ENCODE measurements at places on chromosomes 2 and 18.

GRCh38 chr2:184875212-184875611 lies 276.9 kb downstream of the ZNF804A start:
- DNase-seq: no peak

- no peak for DNase-seq
Measured at GRCh38 chr18:54531402-54532065, 59.5 kb upstream of the DYNAP start.

DNA sequence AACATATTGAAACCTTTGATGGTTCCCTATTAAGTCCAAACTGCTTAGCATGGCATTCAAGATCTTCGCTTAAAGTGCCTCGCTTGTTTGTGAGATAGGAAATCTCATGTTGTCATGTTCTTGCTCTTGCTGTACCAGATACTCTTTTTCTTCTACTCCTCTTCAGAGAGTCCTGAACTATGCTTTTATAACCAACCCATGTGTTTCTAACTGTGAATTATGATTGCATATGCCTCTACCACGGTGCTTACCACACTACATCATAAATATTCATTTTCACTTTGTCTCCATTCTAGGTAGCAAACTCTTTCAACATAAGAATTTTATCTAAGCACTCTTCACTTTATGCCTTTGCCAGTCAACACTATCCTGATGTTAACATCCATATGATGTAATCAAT lies 23.6 kb downstream of the STAT4 start:
- DNase-seq: no peak

DNA sequence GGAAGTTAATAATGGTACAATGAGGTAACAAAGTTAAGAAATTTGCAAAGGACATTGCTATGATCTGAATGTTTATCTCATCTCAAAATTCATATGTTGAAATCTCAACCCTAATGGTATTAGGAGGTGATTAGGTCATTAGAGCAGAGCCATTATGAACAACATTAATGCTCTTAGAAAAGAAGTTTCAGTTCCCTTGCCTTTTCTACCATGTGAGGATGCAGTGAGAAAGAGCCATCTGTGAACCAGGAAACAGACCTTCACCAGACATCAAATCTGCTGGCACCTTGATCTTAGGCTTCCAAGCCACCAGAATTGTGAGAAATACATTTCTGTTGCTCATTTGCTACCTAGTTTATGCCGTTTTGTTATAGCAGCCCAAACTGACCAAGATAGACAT lies 757.6 kb downstream of the NR4A2 start:
- no peak for DNase-seq

GRCh38 chr2:177207101-177207500 lies 5.5 kb upstream of the HNRNPA3 start:
- DNase-seq: peak; percentile 48

- no peak for DNase-seq
Measured at GRCh38 chr18:69840445-69840844, 107.2 kb downstream of the CD226 start.

- no peak for DNase-seq
Measured at GRCh38 chr2:238021327-238021726, 39.5 kb upstream of the SCLY start.

GRCh38 chr2:230778350-230779063 lies 65.9 kb downstream of the CAB39 start:
- no peak for DNase-seq

GRCh38 chr2:55986700-55987440 lies 63.3 kb upstream of the EFEMP1 start:
- no peak for DNase-seq

GRCh38 chr18:76874642-76875389 lies 52.5 kb downstream of the ZNF236 start:
- DNase-seq: peak; percentile 15

GRCh38 chr18:11955239-11956029 lies 25.9 kb upstream of the IMPA2 start:
- no peak for DNase-seq

DNA sequence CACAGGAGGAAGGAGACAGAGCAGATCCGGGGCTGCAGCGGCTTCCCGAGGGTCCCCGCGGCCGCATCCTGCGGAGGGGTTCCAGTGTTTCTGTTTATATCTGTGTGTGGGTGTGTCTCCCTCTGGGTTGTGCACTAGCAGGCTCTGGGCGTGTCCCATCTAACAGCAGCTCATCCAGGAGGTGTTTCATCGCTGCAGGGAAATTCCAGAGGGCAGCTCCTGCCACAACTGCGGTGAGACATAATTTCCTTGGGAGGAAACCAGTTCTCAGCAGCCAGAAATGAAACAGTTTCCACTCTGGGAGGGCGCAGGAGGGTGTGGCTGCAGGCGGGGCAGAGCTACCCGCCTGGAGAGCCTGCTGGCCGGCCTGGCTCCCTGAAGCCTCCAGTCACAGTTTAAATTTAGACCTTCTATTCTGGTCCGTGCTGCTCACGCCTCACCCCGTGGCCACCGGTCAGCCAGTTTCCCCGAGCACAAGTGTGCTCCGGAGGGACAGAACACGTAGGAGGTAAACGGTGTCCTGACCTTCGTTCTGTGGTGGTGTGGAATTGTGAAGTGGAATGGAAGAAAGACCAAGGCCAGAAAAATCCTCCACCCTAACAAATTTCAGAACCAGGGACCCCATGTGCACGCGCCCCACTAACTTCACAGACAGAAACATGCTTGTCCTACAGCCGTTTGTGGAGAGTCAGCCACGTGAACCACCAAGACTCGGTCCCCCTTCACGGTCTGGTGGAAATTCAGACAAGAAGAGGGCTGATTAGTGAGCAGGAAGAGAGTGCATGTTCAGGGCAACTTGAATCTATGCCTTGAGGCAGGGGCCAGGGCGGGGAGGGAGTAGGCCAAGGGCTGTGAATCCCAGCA lies 50.2 kb downstream of the TEX44 start:
- peak; percentile 58 for DNase-seq

GRCh38 chr2:212926940-212927339 lies 224.5 kb downstream of the IKZF2 start:
- no peak for DNase-seq

DNA sequence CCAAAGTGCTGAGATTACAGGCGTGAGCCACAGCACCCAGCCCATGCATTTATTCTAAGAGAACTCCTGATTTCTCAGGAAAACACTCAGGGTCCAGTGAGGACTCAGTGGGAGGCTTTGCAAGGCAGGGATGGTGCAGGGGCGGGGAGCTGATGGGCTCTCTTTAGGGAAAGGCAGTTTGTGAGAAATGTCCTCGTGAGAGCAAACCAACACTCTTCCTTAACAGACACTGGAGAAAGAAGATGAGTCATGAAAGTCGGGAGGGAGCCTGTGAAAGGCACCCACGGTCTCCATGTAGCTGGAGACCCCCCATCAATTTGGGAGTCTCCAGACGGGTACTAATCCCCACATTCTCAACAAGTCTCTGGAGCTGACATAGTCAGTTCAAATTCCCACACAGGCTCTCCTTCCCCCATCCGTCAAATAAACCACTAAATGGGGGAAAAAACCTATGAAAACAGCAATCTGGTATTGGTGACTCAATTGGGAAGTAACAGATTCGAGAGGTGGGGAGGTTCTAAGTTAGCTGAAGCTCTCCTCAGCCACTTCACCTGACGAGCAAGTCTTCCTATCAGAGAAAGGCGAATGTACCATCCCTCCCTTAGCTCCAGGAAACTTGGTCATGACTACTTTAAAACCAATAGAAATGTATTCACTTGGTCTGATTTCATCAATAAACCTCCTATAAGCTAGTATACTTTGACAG lies 11.0 kb upstream of the CREG2 start:
- peak; percentile 55 for DNase-seq

GRCh38 chr2:239870863-239871262 lies 154.3 kb downstream of the NDUFA10 start:
- no peak for DNase-seq

GRCh38 chr18:23998820-23999219 lies 15.7 kb upstream of the TTC39C start:
- no peak for DNase-seq

DNA sequence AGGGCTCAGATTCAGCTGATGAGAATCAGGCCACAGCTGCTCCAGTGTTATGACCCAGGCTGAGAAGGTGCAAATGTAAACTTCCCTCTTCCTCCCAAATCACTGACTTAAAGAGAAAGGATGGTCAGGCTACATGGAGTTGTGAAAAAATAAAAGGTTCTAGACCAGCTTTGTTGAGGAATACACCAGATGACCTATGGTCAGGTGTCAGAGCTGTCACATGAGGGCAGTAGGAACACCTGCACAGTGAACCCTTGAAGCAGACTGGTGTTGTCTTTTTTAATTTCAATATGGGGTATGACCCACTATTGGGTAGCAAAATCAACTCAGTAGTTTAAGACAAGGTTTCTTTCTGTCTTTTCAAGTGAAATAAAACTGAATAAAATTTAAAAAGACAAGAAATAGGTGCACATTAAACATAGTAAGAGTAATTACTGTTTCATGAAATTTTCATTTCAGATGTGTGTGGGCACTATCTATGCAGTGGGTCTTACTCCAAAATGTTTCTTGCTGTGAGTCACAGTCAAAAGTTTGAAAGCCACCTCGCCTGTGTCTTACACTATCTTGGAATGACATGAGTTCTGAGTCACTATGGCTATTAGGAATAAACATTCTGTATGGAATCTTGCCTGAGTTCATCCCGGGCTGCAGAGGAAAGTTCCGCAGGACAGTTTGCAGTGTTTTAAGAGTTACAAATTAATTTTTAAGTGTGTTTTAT lies 83.6 kb downstream of the ACVR1 start:
- no peak for DNase-seq

GRCh38 chr18:76495006-76495370 lies at the start of gene ZNF516:
Gene ZNF516, minus strand, starts transcription at chr18:76495242. Its CDS starts 52,188 bp downstream, at chr18:76443054.
- DNase-seq: no peak

DNA sequence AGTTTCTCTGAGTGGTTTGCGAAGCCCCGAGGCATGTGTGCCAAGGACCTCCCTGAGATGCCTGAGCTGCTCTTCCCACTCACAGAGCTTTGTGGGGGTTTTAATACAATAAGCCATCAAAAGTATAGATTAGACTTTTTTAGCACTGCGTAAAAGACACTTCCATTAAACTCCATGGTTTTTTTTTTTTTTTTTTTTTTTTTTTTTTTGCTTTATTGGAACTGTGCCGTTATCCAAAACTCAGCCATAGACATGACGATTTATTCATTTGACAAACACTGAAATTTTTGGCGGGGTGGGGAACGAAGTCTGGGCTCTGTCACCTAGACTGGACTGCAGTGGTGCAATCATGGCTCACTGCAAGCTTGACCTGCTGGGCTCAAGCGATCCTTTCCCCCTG lies 18.4 kb downstream of the NPPC start:
- DNase-seq: no peak

- no peak for DNase-seq
Measured at GRCh38 chr18:55405893-55406406, 182.0 kb downstream of the TCF4 start.

DNA sequence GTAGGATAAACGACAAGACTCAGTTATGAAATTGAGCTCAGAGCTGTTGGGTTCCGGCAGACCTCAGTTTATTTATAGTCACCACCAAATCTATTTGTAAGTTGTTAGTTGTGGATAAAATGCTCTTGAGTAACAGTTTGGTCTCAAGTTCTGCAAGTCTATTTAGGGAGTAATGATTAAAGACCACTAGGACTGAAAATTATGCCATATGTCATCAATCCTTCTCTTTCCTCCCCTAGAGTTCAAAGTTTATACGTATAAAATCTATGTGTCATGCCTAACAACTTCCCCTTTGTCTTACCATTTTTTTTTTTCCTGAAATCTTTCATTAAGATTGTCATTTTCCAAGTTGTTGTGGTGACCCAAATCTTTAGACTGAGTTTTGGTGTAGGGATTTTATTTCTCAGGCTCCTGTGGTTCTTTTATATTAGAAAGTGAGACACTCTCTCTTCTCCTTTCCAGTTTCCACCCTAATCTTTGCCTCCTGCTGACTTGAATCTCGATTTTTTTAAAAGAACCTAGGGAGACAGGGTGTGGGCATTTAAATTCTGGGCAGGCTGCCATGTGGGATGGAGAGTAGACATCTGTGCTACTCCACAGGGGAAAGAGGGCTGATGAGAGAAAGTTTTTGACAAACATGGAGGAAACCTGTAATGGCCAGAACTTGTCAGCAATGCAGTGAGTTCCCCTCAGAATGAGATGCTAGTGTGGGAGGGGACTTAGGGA lies 51.0 kb downstream of the LAMA3 start:
- DNase-seq: no peak

- no peak for DNase-seq
Measured at GRCh38 chr18:59884351-59884750, 15.4 kb upstream of the PMAIP1 start.

DNA sequence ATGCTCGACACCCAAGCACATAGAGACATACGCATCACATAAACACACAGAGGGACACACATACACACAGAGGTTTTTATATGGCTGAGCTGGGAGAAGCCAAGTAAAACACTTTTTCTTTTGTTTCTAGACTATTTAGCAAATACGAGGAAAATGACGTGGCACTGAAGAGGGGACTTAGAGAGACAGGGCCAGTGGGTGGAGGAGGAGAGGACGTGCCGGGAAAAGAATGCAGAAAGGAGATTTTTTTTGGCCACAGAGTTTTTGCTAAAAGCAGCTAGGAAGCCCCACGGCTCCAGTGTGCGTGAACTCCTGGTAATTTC lies 168.5 kb upstream of the KLF7 start:
- DNase-seq: no peak

GRCh38 chr2:199216253-199216652 lies 241.5 kb downstream of the SATB2 start:
- no peak for DNase-seq

DNA sequence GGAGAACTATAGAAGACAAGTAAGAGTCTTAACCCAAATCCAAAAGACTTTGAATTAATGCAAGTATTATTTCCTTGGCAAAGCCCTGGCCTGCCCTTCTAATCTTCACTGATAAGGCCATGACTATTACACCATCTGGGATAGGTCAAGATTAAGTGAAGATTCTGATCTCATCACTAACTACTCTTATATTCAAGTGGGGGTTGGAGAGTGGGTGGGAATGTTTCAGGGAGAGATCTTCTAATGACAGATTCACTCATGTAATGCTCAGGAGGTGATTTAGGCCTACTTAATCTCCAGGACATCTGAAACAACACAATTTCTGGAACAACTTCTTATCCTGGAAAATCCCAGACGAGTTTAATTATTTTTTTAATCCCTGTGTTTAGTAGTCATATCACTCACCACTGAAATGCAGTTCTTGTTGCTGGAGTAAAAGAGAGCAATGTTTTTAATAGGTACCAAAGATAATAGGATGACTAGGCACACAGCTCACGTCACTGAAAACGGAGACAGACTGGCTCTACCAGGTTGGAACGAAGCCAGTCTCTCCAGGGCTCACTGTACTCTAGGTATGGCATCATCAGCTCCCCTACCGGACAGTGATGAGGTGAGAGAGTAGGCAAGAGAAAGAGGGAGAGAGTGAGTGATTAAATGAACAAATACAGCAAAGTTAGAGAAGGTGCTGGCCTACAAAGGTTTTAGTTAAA lies 133.1 kb downstream of the NCKAP5 start:
- DNase-seq: no peak

DNA sequence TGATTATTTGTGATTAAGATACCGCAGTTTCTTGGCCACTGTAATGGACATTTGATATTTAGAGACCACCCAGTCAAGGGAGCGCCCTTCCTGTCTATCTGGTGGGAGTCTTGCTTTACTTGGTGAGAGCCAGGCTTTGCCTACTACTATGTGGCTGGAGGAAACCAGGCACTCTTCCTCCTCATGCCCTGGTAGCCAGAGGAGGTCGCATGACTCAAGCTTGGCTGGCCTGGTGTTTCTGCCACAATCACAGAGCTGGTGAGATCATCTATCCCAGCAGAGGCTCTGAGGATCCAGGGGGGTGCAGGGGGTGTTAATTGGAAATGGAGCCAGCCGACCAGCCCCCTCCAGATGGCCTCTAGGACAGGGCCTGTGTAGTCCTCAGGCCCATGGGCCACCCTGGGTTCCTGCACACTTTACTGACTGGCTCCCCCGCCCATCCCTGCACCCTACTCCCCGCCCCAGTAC lies 46.8 kb upstream of the BIN1 start:
- DNase-seq: no peak

- no peak for DNase-seq
Measured at GRCh38 chr18:41829647-41830516, 125.2 kb upstream of the PIK3C3 start.

All from activated CD4-positive, alpha-beta T cell treated with anti-CD3 and anti-CD28 coated beads, Interleukin-2, Interleukin-4, amounts not matched to agents 100 ng/mL and 50 ng/mL, durations not matched to agents 16 hours and 8 hours (primary cell).